Kidney epithelial cell (primary cell): ENCODE measurements at places on chromosomes 13 and 19.

DNA sequence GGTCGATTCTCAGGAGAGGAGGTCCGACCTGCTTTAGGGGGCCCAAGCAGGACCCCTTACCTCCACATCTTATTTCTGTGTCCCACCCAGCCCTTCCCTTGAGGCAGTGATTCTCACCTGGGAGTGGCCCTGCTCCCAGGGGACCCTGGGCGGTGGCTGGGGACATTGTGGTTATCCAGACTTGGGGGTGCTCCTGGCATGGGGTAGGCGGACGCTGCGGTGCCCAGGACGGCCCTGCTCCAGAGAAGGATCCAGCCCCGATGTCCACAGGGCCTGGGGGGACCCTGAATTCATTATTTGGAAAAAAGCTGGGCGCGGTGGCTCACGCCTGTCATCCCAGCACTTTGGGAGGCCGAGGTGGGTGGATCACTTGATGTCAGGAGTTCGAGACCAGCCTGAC is 84.4 kb downstream of the GADD45B start:
- DNase-seq: no peak

DNA sequence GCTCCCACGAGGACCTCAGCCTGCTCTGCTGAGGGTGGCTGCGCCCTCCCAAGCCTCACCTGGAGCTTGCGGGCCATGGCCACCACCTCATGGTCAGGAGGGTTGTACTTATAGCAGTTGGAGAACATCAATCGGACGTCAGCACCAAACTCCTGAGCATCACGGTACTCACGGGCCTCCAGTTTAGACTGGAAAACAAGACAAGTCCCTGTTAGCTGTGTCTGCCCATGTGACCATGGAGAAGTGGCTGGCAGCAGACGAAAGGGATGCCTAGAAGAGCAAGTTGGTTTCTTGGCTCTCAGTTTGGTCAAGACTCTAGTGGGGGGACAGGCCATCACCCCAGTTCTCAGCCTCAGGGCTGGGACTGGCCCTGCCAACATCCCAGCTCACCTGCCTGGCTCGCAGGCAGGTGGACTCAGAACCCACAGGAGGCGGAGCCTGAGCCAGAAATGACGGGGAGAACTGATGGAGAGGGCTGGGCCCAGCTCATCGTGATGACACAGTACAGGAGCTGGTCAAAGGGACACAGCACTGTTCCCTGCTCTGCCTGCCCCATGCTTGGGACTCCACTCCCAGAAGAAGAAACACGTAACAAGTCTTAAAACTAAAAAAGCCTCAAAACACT is 31.2 kb upstream of the EPHX3 start:
- no peak for DNase-seq

- no peak for DNase-seq
Measured at GRCh38 chr13:30301827-30302226, 5.5 kb downstream of the KATNAL1 start.

- DNase-seq: no peak
Measured at GRCh38 chr19:46173886-46174480, 25.9 kb downstream of the IGFL2 start.

- DNase-seq: no peak
Measured at GRCh38 chr13:114136576-114136975, 4.2 kb upstream of the RASA3 start.

DNA sequence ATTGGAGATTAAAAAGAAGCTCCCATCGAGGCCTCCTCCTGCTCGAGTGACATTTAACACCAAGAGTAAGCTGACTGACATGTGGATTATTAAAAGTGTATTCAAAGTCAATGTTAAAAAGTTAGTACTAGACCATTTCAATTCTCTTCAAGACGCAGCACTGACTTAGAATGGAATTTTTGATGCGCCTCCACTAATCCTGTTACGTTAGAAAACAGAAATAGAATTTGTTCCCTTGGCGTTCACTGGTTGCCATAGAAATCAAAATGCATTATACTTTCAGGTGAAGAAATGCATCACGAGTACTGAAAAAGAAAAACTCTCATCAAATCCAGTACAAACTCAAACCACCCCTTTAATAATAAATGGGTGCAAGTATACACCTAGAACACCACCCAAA is 42.2 kb downstream of the BRD4 start:
- DNase-seq: no peak

DNA sequence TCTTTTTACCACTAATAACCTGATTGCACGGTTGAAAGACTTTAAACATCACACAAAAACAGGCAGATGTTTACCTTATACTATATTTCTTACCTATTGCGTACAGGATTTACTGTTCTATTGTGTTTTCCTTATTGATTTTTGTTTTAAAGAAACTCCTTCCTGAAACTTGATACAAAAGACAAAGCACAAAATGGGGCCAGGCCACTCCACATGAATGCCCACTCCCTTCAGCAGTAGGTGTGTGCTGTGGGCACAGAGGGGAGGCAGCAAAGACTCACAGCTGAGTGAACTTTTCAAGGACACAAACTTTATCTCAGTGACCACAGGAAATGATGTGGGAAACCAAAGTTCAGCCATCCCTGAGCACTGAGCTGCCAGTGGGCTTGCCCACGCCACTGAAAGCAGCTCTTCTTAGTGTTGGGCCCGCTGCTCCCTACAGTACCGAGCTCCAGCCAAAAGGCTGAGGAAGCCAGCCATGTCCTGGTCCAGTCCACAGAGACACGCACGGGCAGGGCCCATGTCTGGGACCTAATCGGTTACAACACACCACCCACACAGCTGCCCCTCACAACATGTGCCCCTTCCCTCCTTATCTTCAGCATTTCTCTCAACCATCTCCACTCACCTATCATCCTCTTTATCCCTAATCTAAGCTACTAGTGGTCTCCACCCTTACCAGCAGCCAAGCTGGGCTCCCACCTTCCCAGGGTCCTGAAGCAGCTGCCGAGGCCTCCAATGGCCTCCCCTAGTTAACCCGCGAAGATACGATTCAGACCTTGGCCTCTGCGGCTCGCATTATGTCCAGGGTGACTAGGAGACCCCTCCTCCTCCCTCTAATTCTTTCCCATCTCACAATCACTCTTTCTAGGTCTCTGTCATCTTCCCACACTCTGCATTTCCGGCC is 39.5 kb downstream of the ATP7B start:
- no peak for DNase-seq

GRCh38 chr19:56217039-56217949 is 15.2 kb downstream of the ZSCAN5C start:
- DNase-seq: no peak

DNA sequence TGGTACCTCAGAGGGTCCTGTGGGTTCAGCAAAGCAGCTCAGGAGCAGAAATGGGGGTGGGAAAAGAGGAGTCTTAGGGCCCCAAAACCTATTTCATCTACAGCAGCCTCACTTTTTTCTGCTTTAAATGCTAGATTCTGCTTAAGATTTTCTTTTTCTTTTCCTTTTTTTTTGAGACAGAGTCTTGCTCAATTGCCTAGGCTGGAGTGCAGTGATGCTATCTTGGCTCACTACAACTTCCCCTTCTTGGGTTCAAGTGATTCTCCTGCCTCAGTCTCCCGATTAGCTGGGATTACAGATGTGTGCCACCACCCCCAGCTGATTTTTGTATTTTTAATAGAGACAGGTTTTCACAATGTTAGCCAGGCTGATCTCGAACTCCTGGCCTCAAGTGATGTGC is 30.7 kb upstream of the WDFY2 start:
- DNase-seq: no peak

DNA sequence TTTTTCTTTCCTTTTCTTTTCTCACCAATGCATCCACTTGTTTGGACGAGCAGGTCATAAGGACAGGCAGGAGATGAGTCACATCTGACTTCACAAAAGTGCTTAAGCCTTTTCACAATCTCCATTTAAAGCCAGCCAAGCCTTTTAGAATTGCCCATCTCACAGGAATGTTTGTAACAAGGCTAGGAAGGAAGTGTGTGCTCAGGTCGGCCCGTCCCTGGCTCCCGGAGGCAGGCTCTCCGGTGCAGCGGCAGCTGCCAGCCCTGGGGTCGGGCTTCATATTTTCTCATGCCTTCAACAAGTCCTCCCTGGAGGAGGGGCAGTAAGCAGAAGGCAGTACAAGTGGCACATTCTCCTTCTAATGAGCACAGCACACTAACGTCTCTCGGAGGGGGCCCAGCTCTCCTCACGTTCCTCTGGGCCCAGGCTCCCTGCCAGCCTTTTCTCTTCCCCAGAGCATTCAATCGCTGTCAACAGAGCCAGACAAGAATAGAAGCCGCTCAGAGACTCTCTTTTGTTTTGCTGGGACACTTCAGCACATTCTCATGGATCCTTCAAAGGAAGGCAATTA is 180.5 kb downstream of the COL4A1 start:
- DNase-seq: peak; percentile 96

GRCh38 chr13:32474999-32475792 is 47.3 kb upstream of the N4BP2L1 start:
- DNase-seq: no peak

- DNase-seq: peak; percentile 56
Measured at GRCh38 chr19:55206664-55207500, 2.4 kb downstream of the PTPRH start.

- DNase-seq: no peak
Measured at GRCh38 chr13:73684286-73684685, 449.9 kb downstream of the KLF12 start.

DNA sequence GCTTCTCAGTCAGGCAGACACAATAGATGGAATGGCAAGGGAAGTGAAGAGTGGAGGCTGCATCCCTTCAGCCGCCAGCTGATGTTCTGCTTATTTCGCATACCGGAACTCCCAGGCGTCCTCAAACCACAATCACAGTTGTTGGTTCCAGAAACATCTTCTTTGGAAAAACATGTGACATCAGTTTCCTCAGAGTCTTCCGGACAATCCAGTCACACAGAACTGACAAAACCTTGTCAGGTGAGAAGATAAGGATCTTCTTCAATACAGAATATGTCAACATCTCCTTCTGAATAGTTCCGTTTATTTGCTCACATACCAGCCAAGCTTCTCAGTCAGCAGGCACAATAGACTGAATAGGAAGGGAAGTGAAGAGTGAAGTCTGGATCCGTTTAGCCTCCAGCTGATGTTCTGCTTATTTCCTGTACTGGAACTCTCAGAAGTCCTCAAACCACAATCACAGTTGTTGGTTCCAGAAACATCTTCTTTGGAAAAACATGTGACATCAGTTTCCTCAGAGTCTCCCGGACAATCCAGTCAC is 45.1 kb upstream of the CEACAM21 start:
- DNase-seq: no peak

DNA sequence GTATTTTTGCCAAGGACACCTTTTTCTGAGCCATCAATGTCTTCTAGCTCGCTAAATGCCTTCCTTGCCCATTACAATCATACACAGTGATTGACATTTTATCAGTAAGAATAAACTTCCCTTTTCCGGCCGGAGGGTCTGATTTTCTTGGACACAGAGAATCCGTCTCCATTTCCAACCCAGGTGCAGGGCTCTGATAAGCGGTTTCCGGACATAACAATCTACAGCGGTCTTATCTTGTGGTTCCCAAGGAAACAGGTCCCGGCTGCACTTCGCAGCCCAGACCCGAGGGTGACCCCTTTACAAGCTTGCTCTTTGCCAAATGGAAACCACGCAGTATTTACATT is 5.1 kb upstream of the ZNF77 start:
- DNase-seq: no peak

DNA sequence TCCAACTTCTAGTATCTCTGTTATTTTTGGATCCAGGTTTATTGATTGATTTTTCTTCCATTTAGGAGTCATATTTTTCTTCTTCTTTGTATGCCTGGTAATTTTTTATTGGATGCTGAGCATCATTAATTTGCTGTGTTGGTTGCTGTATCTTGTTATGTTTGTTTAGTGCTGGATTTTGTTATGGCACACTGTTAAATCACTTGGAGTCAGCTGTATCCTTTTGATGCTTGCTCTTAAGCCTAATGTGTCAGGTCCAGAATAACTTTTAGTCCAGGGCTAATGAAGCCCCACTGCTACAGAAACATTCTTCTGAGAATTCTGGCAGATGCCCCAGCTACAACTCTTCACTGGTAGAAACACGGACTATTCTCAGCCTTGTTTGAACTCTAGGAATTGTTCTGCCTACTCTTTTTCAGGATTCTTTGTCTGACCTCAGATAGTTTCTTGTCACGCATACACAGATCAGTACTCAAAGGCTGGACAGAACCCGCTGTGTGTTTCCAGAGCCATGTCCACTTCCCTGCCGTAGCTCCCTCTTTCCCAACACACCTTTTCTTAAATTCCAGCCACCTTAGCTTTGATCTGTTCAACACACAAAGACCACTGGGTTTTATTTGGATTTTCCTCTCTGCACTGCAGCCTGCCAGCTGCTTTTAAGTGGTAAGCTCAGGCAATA is 137.1 kb upstream of the WASF3 start:
- no peak for DNase-seq

DNA sequence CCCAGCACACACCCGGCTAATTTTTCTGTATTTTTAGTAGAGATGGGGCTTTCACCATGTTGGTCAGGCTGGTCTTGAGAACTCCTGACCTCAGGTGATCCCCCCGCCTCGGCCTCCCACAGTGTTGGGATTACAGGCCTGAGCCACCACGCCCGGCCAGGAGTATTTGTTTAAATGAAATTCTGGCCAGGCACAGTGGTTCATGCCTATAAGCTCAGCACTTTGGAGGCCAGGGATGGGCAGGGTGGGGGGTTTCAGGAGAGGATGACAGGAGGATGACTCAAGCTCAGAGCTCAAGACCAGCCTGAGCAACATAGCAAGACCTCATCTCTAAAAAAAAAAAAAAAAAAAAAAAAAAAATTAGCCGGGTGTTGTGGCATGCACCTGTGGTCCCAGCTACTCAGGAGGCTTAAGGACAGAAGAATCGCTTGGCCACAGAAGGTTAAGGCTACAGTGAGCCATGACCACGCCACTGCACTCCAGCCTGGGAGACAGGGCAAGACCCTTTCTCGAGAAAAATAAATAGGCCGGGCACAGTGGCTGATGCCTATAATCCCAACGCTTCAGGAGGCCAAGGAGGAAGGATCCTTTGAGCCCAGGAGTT is 8.2 kb upstream of the DHDH start:
- DNase-seq: peak; percentile 71

DNA sequence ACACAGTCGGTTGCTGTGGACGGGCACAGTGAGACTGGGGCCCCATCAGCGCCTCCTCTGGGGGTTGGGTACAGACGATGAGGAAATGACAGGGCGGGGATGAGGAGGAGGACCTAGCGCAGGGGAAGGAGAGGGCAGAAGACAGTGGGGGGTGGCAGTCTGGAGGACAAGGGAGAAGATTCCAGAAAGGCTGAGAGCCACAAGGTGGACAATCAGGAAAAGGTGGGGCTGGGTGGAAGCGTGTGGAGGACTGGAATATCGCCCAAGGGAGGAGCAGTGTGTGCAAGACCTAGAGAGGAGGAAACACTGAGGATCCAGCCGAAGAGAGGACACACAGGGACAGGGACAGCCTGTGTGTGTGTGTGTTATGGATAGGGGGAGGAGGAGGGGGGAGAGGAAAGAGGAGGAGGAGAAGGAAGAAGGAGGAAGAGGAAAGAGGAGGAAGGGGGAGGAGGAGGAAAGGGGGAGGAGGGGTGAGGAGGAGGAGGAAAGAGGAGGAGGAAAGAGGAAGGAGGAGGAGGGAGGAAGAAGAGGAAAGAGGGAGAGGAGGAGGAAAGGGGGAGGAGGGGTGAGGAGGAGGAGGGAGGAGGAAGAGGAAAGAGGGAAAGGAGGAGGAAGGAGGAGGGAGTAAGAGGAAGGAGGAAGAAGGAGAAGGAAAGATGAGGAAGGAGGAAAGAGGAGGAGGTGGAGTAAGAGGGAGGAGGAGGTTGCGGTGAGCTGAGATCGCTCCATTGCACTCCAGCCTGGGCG is 15.8 kb upstream of the GARIN5A start:
- no peak for DNase-seq
